ENCODE measurements at places on chromosomes 7 and 10. TPM values are rescaled to one million over a fixed set of nuclear protein-coding genes. Genes with fewer than 3 reads are reported as not detected.
A peak's percentile ranks its signal among the peaks of the same experiment; 100 is the strongest.

- H3K4me3 ChIP-seq = no peak overlapping the region
- H3K4me1 ChIP-seq = no peaks in the 10 kb centered on the region
- H3K36me3 ChIP-seq = no peaks in the 10 kb centered on the region
- DNase-seq = no peak
Observed at GRCh38 chr7:93228302-93228701, 2.0 kb upstream of the HEPACAM2 start.

DNA sequence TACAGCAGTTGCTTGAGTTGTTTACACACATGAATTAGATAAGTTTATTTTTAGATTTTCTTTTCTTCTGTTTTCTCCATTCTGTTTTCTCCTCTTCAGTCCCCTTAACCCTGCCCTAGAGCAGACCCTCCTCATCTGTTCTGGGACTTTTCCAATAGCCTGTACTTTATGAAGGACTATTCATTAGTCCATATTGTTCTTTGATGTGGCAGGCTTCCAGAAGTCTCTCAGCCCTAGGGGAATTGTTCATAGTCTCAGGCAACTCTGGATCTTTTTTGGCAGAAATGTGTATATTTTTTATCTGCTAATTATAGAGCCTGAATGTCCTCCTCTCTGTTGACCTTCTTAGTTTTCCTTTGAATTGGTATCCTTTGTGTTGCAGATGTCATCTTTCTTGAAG, 25.4 kb downstream of the KAT6B start:
- H3K4me3 ChIP-seq = no peak overlapping the region
- DNase-seq = no peak
- H3K27me3 ChIP-seq = no peaks in the 10 kb centered on the region
- peaks cover 26% of the 10 kb centered on the region for H3K4me1 ChIP-seq

DNA sequence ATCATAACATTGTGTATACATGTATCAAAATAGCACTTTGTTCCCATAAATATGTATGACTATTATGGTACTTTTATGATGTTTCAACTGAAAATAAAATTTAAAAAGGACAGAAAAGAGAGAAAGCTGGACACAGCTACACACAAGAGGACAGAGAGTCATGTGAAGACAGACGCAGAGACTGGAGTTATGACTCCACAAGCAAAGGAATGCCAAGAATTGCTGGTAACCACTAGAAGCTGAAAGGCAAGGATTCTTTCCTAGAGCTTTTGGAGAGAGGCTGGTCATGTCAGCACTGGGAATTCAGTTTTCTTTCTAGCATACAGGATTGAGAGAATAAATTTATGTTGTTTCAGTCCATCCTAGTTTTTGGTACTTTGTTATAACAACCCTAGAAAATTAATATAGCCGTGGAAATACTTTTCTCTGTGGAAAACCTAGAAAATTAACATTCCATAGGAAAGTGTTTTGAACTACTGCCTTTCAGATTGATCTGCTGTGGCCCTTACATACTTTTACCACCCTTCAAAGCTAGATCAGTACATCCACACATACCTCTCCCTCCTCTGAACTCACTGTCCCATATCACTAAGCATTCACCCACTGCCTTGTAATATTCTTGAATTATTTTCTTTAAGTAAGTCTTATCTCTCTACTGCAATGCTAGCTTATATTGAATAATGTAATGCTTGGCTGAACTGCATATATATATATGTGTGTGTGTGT, 575.3 kb downstream of the IPMK start:
- H3K27me3 ChIP-seq = no peaks in the 10 kb centered on the region
- no peak for DNase-seq
- no peak overlapping the region for H3K4me3 ChIP-seq
- peaks cover 4% of the 10 kb centered on the region for H3K4me1 ChIP-seq

- H3K27ac ChIP-seq = no peak within 1 kb of the TSS
- peaks cover 4% of the 10 kb centered on the region for H3K36me3 ChIP-seq
- H3K27me3 ChIP-seq = peaks cover 62% of the 10 kb centered on the region
- peak; percentile 70 for DNase-seq
- H3K4me3 ChIP-seq = peak within 1 kb of the TSS; percentile 82
- H3K4me1 ChIP-seq = peaks cover 38% of the 10 kb centered on the region
Observed at GRCh38 chr10:93893646-93894515, at the start of gene SLC35G1. Gene SLC35G1 (plus strand): TSS chr10:93893978. CDS start chr10:93894034, 56 bp downstream.

DNA sequence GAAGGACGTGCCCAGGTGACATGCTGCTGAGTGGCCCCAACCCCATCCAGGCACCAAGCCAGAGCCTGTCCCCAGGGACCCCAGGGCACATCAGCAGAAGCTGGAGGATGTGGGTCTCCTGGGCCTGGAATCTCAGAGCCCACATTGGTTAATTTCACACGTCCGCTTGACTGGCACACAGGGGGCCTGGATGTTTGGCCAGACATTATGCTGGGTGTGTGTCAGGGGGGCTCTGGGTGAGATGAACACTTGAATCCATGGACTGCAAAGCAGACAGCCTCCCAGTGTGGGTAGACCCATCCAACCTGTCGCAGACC, 79.1 kb upstream of the RET start:
- H3K4me1 ChIP-seq = peaks cover 6% of the 10 kb centered on the region
- H3K27me3 ChIP-seq = no peaks in the 10 kb centered on the region
- no peaks in the 10 kb centered on the region for H3K36me3 ChIP-seq
- H3K27ac ChIP-seq = no peak overlapping the region
- no peak overlapping the region for H3K4me3 ChIP-seq

DNA sequence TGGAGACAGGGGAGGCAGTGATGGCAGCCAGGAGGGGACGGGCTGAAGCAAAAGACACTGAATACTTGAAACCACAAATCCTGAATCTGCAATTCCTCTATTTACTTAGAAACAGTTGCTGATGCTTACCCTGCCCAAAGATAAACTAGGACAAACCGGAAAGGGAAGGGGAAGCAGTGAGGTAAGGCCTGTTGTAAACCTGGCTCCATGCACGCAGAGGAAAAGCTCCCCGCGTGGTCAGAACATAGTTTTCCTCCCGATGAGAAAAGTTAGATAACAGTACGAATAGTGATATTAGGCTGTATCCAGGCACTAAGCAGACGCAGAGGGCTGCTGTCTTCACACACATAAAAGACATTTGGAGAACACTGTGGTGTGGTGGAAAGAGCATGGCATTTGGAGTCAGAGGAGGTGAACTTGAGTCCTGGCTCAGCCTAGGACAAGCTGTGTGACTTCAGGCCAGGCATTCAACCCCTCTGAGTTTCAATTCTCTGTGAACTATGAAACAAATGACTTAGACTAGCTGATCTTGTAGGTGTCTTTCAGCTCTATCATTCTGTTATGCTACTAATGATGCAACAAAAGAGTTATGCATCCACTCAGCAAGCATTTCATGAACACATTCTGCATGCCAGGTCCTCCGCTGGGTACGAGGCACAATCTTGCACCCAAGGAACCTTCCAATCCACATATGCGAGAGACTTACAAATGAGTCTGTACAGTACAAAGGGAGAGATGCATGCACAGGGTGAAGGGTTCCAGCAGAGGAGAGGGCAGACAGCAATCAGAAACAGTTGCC, 80.9 kb downstream of the SORBS1 start:
- no peak for DNase-seq
- peaks cover 56% of the 10 kb centered on the region for H3K4me1 ChIP-seq
- H3K36me3 ChIP-seq = peaks cover 9% of the 10 kb centered on the region
- peak overlapping the region; percentile 81 for H3K27ac ChIP-seq
- H3K4me3 ChIP-seq = no peak overlapping the region
- no peaks in the 10 kb centered on the region for H3K27me3 ChIP-seq

GRCh38 chr10:78475437-78475836, 441.8 kb downstream of the RPS24 start:
- H3K4me3 ChIP-seq = no peak overlapping the region
- DNase-seq = no peak
- H3K4me1 ChIP-seq = peaks cover 20% of the 10 kb centered on the region
- peaks cover 2% of the 10 kb centered on the region for H3K27me3 ChIP-seq
- no peaks in the 10 kb centered on the region for H3K36me3 ChIP-seq

GRCh38 chr10:50326757-50327701, 75.7 kb upstream of the ASAH2 start:
- no peak for DNase-seq
- no peak overlapping the region for H3K4me3 ChIP-seq
- peak overlapping the region; percentile 64 for H3K27ac ChIP-seq
- H3K27me3 ChIP-seq = no peaks in the 10 kb centered on the region

GRCh38 chr10:11144626-11145494, 127.2 kb downstream of the CELF2 start:
- H3K4me1 ChIP-seq = peaks cover 82% of the 10 kb centered on the region
- no peak for DNase-seq
- H3K36me3 ChIP-seq = no peaks in the 10 kb centered on the region
- peak overlapping the region; percentile 86 for H3K27ac ChIP-seq
- no peaks in the 10 kb centered on the region for H3K27me3 ChIP-seq

- H3K27ac ChIP-seq = no peak overlapping the region
- no peaks in the 10 kb centered on the region for H3K36me3 ChIP-seq
- H3K27me3 ChIP-seq = no peaks in the 10 kb centered on the region
- no peak overlapping the region for H3K4me3 ChIP-seq
Observed at GRCh38 chr7:41002741-41003610, 699.9 kb downstream of the INHBA start.

GRCh38 chr10:100977436-100977835, 8.1 kb downstream of the SEMA4G start:
- H3K27ac ChIP-seq = no peak overlapping the region
- peaks cover 4% of the 10 kb centered on the region for H3K4me1 ChIP-seq
- DNase-seq = no peak
- 0 out of 2 replicates have a peak, but pooled peaks cover 3% of the 10 kb centered on the region for H3K36me3 ChIP-seq

DNA sequence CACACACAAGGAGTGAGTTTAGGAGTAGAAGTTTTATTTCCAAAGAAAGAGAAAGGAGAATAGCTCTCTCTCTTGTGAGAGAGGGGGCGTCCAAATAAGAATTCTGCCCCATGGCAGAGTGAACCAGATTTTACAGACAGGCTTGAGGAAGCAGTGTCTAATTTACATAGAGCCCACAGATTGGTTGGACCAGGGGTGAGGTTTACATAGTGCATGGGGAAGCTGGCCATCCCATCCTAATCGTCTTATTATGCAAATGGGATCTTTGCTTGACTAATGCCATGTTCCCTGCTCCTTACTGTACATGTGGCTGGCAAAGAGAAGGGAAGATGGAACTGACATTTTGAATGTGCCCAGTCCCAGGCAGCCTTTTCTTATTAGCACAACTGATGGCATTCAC, 60.0 kb upstream of the ACSM6 start:
- no peak overlapping the region for H3K4me3 ChIP-seq
- peaks cover 25% of the 10 kb centered on the region for H3K36me3 ChIP-seq
- H3K27ac ChIP-seq = peak overlapping the region; percentile 12
- peaks cover 2% of the 10 kb centered on the region for H3K27me3 ChIP-seq
- H3K4me1 ChIP-seq = peaks cover 8% of the 10 kb centered on the region
- DNase-seq = no peak

- H3K4me3 ChIP-seq = peak overlapping the region; percentile 77
- DNase-seq = peak; percentile 78
- peaks cover 15% of the 10 kb centered on the region for H3K27me3 ChIP-seq
- H3K36me3 ChIP-seq = no peaks in the 10 kb centered on the region
Observed at GRCh38 chr10:97196223-97197029, 10.7 kb upstream of the SLIT1 start.

GRCh38 chr7:46759711-46760480, 822.0 kb downstream of the TNS3 start:
- H3K4me1 ChIP-seq = peaks cover 4% of the 10 kb centered on the region
- no peaks in the 10 kb centered on the region for H3K27me3 ChIP-seq
- no peaks in the 10 kb centered on the region for H3K36me3 ChIP-seq
- DNase-seq = no peak
- H3K4me3 ChIP-seq = no peak overlapping the region
- H3K27ac ChIP-seq = no peak overlapping the region

- peaks cover 25% of the 10 kb centered on the region for H3K4me1 ChIP-seq
- no peak for DNase-seq
- no peak overlapping the region for H3K27ac ChIP-seq
- H3K27me3 ChIP-seq = no peaks in the 10 kb centered on the region
- no peaks in the 10 kb centered on the region for H3K36me3 ChIP-seq
Observed at GRCh38 chr7:39045231-39045630, 67.5 kb downstream of the POU6F2 start.

- H3K36me3 ChIP-seq = peaks cover 6% of the 10 kb centered on the region
- no peak overlapping the region for H3K4me3 ChIP-seq
- DNase-seq = no peak
- H3K4me1 ChIP-seq = no peaks in the 10 kb centered on the region
Observed at GRCh38 chr10:349081-349480, 213.8 kb downstream of the ZMYND11 start.

DNA sequence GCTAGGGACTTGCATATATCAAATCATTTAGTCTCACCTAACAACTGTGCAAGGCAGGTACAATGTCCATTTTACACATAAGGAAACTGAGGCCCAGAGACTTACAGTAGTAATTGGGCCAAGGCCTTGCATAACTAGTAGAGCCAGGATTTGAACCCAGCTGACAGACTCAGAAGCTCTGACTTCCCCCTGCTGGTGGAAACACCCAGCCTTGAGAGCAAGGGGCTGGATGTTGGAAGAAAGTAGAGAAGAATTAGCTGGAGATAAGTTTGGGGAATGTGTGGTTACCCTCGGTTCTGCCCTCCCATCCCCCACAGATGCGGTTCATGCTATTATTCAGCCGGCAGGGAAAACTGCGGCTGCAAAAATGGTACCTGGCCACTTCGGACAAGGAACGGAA, 2.0 kb downstream of the AP1S1 start:
- H3K4me1 ChIP-seq = peaks cover 47% of the 10 kb centered on the region
- H3K4me3 ChIP-seq = peak overlapping the region; percentile 15
- peaks cover 18% of the 10 kb centered on the region for H3K27me3 ChIP-seq
- H3K27ac ChIP-seq = no peak overlapping the region
- no peak for DNase-seq

DNA sequence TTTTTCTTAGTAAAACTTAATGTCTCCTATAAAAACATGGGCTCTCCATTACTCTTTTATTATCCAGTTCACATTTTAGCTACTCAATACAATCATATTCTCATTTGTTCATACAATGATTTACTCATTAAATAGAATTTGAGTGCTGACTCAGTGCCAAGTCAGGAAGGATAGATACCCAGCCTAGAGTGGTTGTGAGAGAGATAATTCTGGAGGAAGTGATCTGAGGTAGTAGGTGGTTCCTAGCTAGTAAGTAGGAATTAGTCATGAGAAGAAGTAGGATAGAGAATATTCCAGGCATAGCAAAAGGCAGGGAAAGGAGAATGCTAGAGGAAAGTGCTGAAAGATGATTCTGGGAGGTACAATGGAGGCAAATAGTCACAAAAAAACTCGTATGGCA, 133.5 kb upstream of the MBL2 start:
- peak overlapping the region; percentile 64 for H3K27ac ChIP-seq
- H3K27me3 ChIP-seq = no peaks in the 10 kb centered on the region
- no peak for DNase-seq
- peaks cover 77% of the 10 kb centered on the region for H3K4me1 ChIP-seq

- H3K27ac ChIP-seq = no peak overlapping the region
- H3K4me3 ChIP-seq = no peak overlapping the region
- H3K36me3 ChIP-seq = no peaks in the 10 kb centered on the region
- H3K4me1 ChIP-seq = peaks cover 7% of the 10 kb centered on the region
- no peak for DNase-seq
Observed at GRCh38 chr7:23212841-23213240, 31.0 kb downstream of the NUP42 start.

GPR15LG gene
- not detected for total RNA-seq

SSC4D gene
- 27.9 TPM for total RNA-seq

FANK1 gene
- total RNA-seq = 2.8 TPM

DENND11 gene
- 20.8 TPM for total RNA-seq

PROSER2 gene
- total RNA-seq = 7.3 TPM

FAM237B gene
- total RNA-seq = not detected

FGFBP3 gene
- 68.2 TPM for total RNA-seq

COMTD1 gene
- 49.5 TPM for total RNA-seq

Data from WTC11 (cell line).